ENCODE measurements at places on chromosomes 12 and 14. TPM values are rescaled to one million over a fixed set of nuclear protein-coding genes. Genes with fewer than 3 reads are reported as not detected.

DNA sequence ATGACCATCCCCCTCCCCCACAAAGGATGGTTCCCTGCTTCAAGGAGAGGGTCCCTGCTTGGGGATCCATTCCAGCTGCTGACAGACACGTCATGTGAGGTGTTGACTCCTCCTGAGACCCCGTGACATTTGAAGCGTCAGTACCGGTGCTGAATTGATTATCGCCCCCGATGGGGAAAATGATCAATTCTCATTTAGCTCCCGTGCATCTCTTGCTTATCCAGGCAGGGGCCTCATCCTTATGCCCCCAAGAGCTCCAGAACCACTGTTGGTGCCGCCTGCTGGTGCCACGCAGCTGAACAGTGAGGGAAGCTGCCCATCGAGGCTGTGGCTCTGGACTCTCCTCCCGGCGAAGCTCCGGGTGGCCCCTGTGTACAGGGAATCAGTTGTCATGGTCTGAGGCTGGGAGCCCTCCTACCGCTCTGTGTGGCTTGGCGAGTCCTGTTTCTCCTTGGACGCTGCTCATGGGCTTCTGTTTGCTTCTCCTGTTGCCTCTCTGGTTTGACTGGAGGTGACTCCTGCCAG lies 4.6 kb downstream of the KIF26A start:
- DNase-seq = peak; percentile 20

GRCh38 chr14:23481362-23481970 lies 12.0 kb downstream of the NGDN start:
- DNase-seq = no peak

CAPS2 gene
- 4.3 TPM for total RNA-seq

- no peak for DNase-seq
These were observed 426.8 kb downstream of the VRK1 start for GRCh38 chr14:97224016-97224415.

DNA sequence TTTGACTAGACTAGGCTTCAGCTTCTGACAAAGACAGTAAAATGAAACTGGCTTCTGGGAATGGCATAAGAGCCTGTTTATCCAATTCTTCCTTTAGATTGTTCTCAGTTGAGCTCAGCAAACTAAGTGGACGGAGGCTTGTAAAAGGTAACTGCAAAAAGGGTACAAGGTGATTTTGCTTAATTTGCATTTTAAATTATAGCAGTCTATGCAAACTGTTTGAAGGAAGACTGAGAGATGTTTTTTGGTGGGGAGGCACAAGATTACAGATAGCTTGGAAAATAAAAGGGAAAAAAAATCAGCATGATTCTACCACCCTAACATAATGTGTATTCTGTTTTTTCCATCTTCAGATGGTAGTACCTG lies 5.0 kb downstream of the SUSD6 start:
- no peak for DNase-seq

DNA sequence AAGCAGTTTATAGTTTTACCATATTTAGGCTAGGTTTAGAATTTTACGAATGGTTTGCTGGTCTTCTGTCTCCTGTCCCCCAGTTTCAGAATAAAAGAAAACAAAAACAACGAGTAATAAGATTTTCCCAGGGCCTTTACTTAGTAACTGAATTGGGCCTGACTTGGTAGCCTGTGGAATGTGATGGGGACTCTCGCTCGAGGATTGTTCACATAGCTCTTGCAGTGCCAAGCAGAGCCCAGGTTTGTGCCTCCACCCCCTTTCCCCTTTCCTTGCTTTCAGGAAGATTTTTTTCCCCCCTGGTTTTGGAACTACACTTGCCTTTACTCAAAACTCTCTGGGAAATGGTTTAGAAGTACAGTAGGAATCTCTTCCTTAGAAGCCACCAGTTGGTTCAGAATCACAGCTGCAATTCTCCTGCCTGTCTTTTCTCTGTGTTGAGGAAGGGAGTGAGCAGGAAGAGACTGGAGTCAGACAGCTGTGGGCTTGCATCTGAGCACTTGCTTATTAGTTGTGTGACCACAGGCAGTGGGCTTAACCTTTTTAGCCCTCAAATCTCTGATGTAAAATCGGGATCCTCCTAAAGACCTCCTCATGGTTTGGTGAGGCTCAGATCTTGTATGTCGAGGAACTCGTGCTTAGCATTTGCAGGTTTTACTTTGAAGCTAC lies 501.2 kb downstream of the PCNX1 start:
- DNase-seq = no peak

DNA sequence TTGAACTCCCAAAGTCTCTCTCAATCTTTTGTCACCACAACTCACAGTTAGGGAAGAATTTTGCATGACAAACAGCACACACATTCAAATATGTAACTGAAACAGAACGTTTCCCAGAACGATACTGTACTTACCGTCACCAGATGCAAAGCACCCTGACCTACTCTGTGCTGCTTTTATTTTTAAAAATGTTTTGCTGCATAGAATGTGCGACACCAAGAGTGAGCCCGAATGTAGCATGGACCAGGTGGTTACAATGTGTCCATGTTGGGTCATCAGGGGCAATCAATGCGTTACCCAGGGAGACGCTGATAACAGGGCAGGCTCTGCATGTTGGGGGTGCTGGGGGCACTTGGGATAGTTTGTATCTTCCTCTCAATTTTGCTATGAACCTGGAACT lies 14.6 kb upstream of the EIF5 start:
- DNase-seq = no peak

ERC1 gene
- total RNA-seq = 48.0 TPM

GRCh38 chr12:95435355-95435754 lies 38.6 kb upstream of the METAP2 start:
- DNase-seq = no peak

DNA sequence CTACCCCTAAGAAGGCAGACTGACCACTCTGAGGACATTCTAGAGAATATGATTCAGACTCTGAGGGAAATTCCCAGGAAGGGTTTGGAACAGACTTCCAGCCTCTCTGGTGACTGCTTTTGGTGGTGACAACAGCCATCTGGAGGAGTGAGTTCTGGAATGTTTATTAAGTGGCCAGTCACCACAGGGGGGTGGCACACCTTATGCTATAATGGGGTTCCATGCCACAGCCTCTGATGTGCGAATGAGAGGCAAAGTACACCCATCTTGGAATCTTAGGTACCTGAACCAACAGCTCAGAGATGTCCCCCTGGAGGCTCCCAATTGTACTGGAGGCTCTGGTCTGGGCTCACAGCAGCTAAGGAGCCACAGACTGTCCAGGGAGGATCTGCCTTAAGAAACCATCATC lies 9.5 kb upstream of the TINF2 start:
- DNase-seq = no peak

- DNase-seq = no peak
These were observed 260.8 kb upstream of the CCDC196 start for GRCh38 chr14:66225337-66225736.

GRCh38 chr14:96098309-96098998 lies 59.3 kb downstream of the C14orf132 start:
- DNase-seq = peak; percentile 88

USP44 gene
- 185 TPM for total RNA-seq

DNA sequence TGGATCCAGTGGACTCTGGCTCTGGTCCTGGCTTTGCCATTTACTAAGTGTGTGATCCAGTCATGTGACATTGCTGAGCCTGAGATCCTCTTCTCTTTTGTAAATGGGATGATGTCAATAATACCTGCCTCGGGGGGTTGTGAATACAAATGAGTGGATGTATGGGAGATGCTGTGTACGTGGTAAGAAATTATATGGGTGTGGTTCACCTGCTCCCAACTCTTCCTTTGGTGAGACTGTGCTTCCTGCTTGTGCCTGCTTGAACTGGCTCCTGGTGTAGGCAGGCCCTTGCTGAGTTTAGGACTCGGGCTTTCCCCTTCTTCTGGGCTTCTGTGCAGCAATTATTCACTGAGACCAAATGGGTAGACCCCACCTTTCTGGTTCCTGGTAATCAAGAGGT lies 189.5 kb upstream of the FRMD6 start:
- DNase-seq = no peak

- no peak for DNase-seq
These were observed 125.6 kb downstream of the CRACR2A start for GRCh38 chr12:3627336-3627735.

RDH5 gene
- total RNA-seq = 4.0 TPM

DNA sequence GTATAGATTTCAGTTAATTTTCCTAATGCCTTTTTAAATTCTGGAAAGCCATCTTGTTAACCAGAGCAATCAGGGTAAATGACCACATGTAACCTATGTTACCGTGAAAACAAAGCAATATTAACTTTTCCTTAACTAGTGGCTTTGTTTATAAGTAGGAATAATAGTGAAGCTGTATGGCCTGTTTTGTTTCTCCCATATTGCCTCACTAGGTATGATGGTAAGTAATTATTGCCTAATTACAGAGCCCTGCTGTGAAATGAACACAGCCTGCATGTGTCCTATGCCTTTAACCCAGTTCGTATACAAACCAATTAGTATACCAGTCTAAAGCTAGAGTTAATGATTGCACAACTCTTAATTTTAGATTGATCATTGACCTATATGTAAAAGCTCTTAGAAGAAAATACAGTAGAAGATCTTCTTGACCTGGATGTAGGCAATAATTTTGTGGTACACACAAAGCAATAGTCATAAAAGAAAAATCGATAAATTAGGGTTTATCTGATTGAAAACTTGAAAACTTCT lies 249.9 kb downstream of the CCDC91 start:
- no peak for DNase-seq

DNA sequence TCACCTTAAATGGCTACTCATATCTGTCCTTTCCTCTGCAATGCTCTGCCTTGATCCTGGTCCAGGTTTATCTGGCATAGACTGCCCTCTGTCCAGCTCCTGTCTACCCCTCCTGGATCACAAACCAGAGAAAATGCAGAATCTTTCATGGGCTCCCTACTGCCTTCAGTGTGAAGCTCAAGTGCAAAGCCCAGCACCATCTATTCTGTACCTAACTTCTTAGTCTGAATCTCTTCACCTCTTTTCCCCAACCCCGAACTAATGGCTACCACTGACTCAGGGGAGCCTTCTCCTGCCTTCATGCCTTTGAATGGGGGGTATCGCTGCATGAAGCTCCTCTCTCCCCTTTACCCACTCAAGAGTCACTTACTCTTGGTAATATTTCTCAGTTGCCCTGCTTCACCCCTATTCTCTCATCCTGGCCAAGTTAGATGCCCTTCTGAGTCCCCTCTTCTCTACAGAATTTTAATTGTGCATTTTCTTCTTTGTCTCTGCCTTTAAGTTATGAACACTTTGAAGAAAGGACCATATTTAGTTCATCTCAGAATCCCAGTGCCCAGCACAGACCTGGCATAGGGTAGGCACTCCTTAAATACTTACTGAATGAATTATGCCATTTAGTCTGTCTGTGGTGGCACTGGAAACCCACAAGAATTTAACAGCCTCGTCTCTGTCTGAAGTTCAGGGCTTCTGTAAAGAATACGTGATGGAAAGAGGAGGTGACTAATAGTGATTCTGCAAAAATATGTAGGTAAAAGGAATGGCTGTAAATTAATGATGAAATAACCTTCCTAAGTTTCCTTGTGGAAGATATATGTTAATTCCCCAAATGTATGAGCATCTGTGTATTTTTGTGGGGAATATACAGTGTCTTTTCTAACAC lies 191.3 kb upstream of the AMIGO2 start:
- no peak for DNase-seq

GRCh38 chr12:96398424-96399119 lies 1.7 kb downstream of the CDK17 start:
- no peak for DNase-seq

- peak; percentile 46 for DNase-seq
These were observed 51.2 kb downstream of the ATF7IP start for GRCh38 chr12:14416658-14417057.

DNA sequence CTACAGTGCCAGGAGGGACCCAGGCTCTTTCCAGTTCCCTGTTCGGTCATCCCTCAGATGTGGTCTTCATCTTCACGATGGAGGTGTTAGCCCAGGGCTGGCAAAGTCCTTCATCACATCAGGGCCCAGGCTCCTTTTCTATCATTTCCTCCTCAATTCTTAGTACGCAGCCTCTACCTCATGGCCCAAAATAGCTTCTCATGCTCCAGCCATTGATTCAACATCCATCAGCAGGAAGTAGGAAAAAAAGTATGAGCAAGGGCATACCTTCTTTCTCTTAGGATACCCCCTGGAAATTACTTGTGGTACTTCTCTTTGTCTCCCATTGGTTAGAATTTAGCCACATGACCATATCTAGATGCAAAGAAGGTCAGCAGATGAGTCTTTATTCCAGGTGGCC lies 12.2 kb upstream of the ZDHHC22 start:
- peak; percentile 10 for DNase-seq

DEGS2 gene
- total RNA-seq = 0.72 TPM

- DNase-seq = no peak
These were observed 18.0 kb upstream of the PHETA1 start for GRCh38 chr12:111386885-111387284.

LALBA gene
- not detected for total RNA-seq

GRCh38 chr14:22007363-22007762 lies 333.7 kb upstream of the OR4E1 start:
- DNase-seq = no peak

DNA sequence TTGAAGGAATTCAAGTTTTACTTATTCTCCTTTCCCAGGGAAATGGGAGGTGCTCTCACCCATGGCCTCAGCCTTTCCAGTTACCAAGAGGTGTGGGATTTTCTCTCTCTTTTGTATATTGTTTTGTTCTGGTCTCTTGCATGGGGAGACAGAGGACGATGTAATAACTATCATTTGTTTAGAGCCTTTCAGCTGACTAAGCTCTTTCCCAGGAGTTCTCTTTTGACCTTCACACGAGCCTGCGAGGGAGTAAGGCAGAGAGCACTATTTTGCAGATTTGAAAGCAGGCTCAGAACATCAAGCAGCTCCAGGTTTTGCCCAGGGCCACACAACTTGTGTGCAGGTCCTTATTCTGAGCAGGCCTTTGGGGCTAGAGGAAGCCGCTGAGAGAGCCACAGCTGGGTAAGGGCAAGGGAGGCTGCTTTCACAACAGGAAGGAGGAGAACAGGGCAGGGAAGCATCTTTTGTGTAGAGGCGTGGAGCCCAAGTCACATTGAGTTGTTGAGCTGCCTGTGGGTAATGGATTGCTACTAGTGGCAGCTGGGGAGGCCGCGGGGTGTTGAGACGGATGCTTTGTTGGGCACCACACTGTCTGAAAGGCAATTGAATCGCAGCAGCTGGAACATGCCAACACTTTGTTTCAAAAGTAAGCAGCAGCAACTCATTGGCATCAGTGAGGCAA lies 116.2 kb downstream of the PRMT8 start:
- no peak for DNase-seq

GRCh38 chr14:55805250-55805649 lies 225.2 kb downstream of the KTN1 start:
- no peak for DNase-seq

- no peak for DNase-seq
These were observed 102.2 kb downstream of the WSCD2 start for GRCh38 chr12:108231109-108231905.

NABP2 gene
- 48.7 TPM for total RNA-seq

GRCh38 chr12:116736962-116737773 lies 701 bp downstream of the SPRING1 start:
- DNase-seq = no peak

- DNase-seq = peak; percentile 58
These were observed 5.0 kb upstream of the SLC4A8 start for GRCh38 chr12:51419425-51420193.

DNA sequence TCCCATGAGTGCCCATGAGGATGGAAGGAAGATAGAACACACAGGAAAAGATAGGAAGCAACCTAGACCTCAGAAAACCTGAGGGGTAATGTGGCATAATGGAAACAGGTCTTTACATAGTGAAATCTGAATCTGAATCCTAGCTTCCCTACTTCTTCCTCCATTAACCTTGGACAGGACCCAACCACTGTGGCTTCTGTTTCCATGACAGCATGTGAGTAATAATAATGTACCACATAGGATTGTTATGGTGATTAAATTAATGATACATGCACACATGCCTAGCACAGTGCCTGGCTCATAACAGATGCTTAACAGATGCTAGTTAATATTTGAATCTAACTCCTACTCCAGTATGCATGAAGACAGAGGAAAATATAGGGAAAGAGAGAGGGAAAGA lies 11.2 kb downstream of the TTC9 start:
- no peak for DNase-seq
